Fibroblast of mammary gland (primary cell): ENCODE measurements at places on chromosomes 7 and 10.
A peak's percentile ranks its signal among the peaks of the same experiment; 100 is the strongest.

DNA sequence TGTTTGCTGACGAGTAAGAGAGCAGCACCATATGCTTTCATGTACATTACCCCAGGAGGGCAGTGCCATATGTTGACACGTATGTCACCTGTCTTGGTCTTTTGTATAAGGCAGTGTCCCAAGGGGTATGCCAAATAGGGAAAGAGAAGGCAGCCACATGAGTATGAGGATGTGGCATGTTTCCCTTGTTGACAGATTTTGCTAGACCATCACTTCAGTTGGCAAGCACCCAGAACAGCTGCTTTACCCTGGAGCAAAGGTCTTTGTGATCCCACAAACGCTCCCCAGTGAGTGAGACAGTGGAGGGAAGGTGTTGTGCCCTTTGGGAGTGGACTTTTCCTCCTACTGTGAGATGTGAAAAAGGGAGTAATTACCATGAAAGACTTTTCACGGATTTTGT is 350.1 kb downstream of the ETV1 start:
- DNase-seq: no peak

DNA sequence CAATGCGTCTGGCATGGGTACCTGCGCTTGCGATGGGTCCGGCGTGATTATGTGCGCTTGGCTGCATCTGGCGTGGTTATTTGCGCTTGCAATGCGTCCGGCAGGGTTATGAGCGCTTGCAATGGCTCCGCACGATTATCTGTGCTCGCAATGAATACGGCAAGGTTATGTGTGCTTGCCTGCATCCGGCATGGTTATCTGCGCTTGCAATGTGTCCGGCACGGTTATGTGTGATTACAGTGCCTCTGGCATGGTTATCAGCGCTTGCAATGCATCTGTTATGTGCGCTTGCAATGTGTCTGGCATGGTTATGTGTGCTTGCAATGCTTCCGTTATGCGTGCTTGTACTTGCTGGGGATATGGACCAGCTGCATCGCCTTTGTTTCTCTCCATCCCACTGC is 37.7 kb downstream of the RBAK start:
- DNase-seq: no peak

- no peak for DNase-seq
Measured at GRCh38 chr10:317926-318325, 182.7 kb downstream of the ZMYND11 start.

GRCh38 chr10:91540733-91541132 is 92.1 kb downstream of the PPP1R3C start:
- DNase-seq: peak; percentile 76

DNA sequence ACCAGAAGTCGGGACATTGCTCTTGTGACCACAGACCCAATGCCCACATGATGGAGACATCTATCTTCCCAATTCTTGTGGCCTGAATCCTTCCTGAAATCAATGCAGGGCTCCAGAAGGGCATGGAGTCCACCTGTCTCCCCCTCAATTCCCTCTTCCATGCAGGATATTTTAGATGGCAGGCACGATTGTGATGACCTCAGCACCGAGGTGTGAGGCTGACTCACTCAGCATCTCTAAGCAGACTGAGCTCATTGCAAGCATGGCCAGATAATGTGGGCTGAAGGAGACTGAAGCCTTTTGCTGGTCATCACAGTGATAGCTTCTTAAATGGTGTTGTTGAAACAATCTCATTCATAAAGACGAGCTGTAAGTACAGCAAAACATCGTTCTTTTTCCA is 374.9 kb upstream of the PODXL start:
- peak; percentile 20 for DNase-seq

DNA sequence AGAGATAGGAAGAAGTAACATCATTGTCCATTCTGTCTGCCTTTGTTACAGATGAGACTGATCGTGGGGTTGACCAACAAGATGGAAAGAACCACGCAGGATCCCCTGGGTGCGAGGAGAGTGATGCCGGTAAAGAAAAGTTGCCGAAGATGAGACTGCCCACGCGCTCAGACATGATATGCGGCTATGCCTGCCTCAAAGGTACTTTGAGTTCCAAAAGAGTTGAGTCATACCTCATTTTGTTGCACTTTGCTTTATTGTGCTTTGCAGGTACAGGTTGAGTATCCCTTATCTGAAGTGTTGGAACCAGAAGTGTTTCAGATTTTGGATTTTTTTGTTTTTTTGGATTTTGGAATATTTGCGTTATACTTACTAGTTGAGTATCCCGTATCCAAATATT is 12.2 kb upstream of the CLCN1 start:
- no peak for DNase-seq

- DNase-seq: peak; percentile 47
Measured at GRCh38 chr7:158707610-158708009, 3.0 kb upstream of the NCAPG2 start.

DNA sequence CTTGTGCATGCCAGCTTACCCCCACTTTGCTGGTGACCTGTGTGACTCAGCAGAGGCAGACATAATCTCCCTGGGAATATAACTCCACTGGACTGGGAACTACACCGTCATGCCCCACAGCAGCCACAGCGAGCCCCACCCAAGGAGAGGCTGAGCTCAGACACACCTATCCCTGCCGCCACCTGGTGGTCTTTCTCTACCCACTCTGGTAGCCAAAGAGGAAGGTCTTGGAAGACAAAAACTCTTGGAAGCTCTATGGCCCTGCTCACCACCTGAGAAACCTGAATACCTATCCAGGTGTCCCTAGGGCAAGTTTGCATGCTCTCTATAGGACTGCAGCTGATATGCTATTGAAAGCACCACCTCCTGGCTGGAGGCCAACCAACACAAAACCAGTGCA is 48.1 kb downstream of the MYO3A start:
- DNase-seq: no peak

GRCh38 chr10:44178281-44178680 is 206.6 kb downstream of the CXCL12 start:
- DNase-seq: no peak

DNA sequence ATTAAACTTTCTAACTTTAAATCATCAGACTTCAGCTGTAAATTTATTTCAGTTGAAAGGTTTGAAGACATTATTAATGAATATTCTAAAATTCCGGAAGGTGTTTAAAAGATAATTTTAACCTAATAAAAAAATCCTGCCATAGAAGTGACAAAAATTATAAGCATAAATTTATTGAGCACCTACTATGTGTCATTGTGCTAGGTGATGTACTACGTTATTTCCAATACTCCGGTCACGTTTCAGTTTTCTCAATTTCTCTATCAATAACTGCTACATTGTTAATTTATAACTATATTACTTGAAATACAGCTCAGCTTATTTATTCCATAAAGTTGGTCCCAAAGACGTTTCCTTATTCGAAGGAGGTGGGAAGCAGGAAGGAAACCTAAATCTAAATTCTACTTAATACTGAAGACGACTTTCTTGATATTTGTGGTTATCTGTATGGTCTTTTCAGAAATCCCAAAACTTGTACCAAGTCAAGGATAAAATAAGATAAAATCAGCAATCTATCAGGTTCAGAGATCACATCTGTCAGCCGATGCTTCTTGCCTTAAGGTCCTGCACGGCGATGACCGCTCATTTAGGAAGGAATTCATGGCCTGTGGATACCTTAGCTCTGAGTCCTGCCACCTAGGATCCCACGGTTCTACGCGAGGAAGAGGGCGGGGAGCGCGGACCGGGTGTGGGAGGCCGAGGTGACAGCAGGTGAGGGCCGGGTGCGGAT is 1.2 kb upstream of the ZEB1 start:
- DNase-seq: no peak

DNA sequence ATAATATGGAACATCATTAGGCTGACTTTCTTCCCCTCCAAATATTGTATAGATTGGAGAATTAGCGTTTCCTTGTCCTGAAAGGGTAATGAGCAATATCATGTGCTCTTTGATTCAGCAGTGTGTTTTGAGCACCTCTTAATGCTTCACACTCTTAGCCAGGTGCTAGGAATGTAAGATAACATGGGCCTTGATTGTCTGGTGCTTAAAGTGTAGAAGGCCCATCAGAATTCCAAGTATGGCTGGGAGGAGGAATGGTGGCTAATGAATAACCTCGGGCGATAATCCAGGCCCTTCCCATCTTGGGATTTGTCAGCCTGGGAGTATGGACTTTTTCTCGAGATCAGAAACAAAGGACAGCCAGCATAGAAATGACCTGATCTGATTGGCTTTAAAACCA is 8.6 kb downstream of the TSPAN13 start:
- DNase-seq: no peak

DNA sequence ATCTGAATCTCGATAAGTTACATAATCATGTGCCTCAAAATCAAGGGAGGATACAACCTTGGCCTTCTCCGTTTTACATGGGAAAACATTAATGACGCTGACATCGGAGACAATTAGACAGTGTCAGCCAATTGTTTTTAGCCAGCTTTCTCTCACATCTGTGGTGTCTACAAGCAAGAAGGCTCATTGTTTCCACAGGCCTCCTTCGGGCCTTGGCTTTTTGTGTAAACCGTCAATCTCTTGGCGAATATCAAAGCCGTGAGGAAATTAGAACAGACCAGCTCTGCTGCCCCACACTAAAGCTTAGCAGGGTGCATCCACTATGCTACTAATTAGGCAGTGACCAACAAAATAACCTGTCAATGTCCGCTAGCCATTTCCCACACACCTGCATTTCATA is 43.2 kb downstream of the VAX1 start:
- DNase-seq: no peak

DNA sequence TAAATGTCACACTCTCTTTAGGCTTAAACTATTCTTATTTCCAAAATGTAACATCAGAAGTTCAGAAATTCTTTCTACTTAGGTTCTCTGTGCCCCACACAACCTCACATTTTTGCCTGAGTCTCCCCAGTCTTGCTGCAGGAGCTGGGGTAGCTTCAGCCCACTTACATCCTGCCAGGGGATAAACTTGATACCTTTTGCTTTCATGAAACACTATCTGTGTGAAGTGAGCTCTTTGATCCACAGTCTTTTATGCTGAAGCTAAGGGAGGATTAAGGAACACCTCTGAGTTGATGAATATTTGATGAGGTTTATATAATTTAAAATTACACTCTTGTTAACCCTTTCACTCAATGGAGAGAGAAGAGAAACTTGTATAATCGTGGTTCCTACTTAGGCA is 341.0 kb downstream of the AUTS2 start:
- no peak for DNase-seq

DNA sequence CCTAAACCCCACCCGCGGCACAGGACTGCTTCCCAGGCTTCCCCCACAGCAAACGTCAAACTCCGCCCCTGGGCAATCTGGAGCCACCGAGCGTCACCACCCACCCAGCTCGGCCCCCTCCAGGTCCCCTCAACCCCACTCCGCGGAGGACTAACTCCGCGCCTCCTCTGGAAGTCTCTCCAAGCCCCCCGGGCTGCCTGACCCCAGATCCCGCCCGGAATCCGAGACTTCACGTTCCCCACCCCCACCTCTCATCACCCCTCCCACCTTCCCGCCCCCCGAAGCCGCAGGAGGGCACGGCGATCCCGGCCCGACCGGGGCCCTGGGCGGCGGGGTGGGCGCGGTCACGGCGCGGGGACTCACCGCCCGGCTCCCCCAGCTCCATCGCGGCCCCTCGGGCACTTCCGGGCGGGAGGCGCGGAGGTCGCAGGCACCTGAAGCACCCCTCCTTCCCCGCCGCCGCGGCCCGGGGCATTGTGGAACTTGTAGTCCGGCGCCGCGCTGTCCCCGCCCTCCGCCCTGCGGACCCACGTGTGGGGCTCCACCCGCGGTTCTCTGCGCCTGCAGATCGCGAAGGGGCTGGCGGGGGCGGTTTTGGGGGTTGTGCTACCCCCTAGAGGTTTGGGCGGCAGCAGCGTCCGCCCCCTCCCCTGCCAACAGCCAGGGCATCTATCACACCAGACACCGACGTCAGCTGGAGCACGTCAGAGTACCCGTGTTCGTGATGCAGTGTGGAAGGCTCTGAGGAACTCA is at the start of gene TMUB1:
Gene TMUB1, minus strand, starts transcription at position 423 of the 753 bp plus-strand sequence. CDS start 930 bp downstream, outside the sequence.
- peak; percentile 43 for DNase-seq
